ENCODE measurements at places on chromosomes 13 and 19. TPM values are rescaled to one million over a fixed set of nuclear protein-coding genes. Genes with fewer than 3 reads are reported as not detected.

C19orf67 gene
- total RNA-seq: not detected

DNA sequence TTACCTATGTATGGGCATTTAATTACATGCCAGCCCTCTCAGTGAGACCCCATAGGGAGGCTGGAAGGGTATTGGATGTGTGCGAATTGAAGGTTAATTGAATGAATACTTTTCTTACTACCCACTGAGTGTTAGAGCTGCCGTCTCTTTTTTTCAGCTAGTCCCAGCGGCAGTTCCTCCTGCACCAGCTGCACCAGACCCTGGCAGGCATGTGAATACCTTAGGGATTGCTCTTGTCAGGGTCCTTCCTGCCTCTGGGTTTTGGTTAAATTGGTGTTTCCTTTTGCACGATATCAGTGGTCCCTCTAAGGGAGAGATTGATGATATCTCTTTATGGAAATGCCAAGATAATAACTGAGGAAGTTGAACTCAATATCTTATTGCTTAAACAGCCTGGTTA lies 9.8 kb upstream of the CXCL17 start:
- DNase-seq: no peak

- DNase-seq: no peak
Measured at GRCh38 chr13:111575276-111575675, 254.8 kb downstream of the TEX29 start.

GRCh38 chr19:48413879-48414587 lies 20.6 kb downstream of the GRIN2D start:
- no peak for DNase-seq

HRC gene
- total RNA-seq: 154 TPM

- no peak for DNase-seq
Measured at GRCh38 chr19:33498391-33499000, 23.1 kb downstream of the PEPD start.

CCDC8 gene
- 68.8 TPM for total RNA-seq

DNA sequence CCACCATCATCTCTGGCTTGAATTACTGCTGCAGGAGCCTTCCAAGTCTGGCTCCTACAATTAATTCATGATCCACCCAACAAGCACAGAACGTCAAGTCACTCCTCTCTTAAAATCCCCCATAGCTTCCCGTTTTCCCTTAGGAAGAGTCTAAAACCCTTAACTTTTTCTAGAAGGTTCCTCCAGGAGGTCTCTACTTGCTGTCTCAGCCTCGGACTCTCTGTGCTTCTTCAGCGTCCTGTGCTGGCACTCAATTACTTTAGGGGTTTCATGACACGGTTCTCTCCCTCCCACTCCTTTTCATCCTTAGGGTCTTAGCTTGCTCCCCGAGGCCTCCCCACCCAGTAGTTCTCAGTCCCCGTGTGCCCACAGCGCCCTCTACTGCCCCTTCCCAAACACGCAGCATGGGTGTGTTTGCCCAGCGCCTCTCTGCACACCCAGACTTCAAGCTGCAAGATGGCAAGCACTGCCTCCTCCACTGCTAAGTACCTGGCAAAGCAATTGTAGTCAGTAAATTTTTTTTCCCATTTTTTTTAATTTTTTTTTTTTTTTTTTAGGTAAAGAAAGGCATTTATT lies 25.8 kb upstream of the MAP3K10 start:
- DNase-seq: peak; percentile 34

ACER1 gene
- not detected for total RNA-seq
